ENCODE measurements at places on chromosomes 4 and X. TPM values are rescaled to one million over a fixed set of nuclear protein-coding genes. Genes with fewer than 3 reads are reported as not detected.

The PRSS48 gene
- not detected for total RNA-seq

The FGA gene
- 2.5 TPM for total RNA-seq

The KCTD8 gene
- total RNA-seq, result not detected

The CXorf65 gene
- 1.8 TPM for total RNA-seq

The KLB gene
- not detected for total RNA-seq

The TEX13C gene
- not detected for total RNA-seq

The HSFX4 gene
- total RNA-seq, result not detected

The UGT2A1 gene
- not detected for total RNA-seq

The ARHGAP24 gene
- 12.6 TPM for total RNA-seq

The FAT1 gene
- total RNA-seq, result 30.0 TPM

The STBD1 gene
- total RNA-seq, result 0.42 TPM

The INTU gene
- total RNA-seq, result 4.2 TPM

The MEPE gene
- not detected for total RNA-seq

The DCAF8L2 gene
- not detected for total RNA-seq

The GAGE13 gene
- 79.1 TPM for total RNA-seq

The COL4A5 gene
- total RNA-seq, result 1.9 TPM

The EXOC1L gene
- 0.94 TPM for total RNA-seq

The SLITRK4 gene
- not detected for total RNA-seq

The FREM3 gene
- total RNA-seq, result not detected

The TEX11 gene
- total RNA-seq, result 0.31 TPM

The S100P gene
- total RNA-seq, result 16.8 TPM

The SPANXA1 gene
- not detected for total RNA-seq

All from K562 (cell line).